ENCODE measurements at places on chromosomes 2 and 18.
A peak's percentile ranks its signal among the peaks of the same experiment; 100 is the strongest.

GRCh38 chr2:217617616-217618022 is 385.2 kb downstream of the TNS1 start:
- no peak for DNase-seq

- no peak for DNase-seq
These were observed 502 bp downstream of the MERTK start for GRCh38 chr2:111898703-111899514.

GRCh38 chr2:726169-726568 is 49.0 kb upstream of the TMEM18 start:
- DNase-seq = no peak

DNA sequence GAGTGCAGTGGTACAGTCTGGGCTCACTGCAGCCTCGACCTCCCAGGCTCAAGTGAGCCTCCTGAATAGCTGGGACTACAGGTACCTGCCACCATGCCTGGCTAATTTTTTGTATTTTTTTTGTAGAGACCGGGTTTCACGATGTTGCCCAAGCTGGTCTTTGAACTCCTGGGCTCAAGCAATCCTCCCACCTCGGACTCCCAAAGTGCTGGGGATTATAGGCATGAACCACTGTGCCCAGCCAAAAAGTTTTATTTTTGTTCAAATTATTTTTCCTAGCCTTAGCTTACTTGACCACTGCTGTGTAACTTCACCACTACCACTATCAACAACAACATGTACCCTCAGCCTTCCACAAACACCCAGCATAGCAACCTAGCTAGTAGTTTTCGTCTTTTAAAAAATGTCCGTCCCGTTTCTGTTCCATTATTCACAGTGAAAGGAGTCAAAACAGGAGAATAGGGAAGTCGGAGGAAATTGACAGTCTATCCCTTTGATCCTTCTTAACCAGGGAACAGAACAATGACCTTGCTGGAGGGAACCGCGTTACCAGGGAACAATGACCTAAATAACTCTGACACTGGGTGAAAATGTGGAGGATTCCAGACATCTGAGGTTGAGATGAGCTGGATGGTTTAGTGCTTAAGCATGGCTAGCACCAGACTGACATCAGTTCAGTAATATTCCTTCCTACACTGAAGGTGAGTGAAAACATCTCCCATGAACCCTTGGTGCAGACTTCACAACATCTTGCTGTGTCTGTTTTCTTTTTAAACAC is 69.2 kb upstream of the ARL4C start:
- DNase-seq = no peak

DNA sequence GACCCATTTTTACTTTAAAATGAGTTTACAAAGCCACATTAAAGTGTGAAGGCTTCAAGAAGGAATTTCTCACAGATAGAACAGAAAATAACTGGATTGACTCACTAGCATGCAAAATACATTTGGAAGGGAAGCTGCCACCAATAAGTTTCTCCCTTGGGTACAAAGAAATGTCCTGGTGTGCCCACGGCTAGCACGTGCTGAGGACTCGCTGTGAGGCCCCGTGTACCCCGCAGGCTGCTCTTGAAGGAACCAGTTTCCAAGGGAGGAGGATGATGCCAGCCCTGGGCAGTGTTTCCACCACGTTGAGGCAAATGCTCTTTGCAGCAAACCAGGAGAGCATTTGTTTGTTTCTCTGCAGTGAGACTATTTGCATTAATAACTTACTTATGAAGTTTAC is 207.3 kb downstream of the SH3RF3 start:
- DNase-seq = no peak

DNA sequence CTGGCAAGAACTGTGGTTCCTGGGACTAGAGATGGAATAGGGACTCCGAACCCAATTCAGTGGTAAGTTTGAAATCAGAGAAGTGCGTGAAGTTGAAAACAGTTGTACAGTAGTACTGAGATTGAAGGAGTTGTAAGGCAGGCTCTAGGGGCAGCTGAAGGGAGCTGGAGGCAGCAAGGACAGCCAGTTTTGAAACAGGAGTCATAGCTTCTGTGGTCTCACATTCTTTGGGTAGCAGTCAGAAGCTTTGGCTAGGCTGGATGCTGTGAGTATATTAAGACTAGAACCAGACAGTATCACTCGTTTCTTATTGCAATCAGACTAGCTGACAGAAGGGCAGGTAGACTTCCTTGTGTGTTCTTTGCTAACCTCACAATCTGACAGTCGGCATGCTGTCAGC is 64.5 kb upstream of the ADAM23 start:
- peak; percentile 16 for DNase-seq

DNA sequence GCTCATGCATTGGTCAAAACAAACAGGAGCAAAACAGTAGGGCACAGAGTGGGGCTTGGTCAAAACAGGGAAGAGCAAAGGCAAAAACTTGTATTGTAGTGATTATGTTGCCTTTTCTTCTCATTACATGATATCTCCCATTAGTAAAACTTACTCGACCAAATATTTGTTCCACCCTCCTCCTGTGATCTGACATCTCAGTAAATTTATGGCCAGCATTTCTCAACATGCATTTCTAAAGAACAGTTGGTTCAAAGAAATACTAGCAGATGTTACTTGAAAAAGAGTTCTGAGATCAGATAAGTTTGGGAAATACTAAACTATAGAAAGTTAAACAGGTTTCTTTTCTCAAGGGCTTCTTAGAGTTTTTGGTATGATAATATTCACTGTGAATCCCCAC is 423.1 kb downstream of the FIGN start:
- DNase-seq = no peak

- DNase-seq = no peak
These were observed 143.9 kb upstream of the KLHL29 start for GRCh38 chr2:23241121-23241520.

GRCh38 chr2:159137511-159138241 is 148.8 kb downstream of the WDSUB1 start:
- no peak for DNase-seq

DNA sequence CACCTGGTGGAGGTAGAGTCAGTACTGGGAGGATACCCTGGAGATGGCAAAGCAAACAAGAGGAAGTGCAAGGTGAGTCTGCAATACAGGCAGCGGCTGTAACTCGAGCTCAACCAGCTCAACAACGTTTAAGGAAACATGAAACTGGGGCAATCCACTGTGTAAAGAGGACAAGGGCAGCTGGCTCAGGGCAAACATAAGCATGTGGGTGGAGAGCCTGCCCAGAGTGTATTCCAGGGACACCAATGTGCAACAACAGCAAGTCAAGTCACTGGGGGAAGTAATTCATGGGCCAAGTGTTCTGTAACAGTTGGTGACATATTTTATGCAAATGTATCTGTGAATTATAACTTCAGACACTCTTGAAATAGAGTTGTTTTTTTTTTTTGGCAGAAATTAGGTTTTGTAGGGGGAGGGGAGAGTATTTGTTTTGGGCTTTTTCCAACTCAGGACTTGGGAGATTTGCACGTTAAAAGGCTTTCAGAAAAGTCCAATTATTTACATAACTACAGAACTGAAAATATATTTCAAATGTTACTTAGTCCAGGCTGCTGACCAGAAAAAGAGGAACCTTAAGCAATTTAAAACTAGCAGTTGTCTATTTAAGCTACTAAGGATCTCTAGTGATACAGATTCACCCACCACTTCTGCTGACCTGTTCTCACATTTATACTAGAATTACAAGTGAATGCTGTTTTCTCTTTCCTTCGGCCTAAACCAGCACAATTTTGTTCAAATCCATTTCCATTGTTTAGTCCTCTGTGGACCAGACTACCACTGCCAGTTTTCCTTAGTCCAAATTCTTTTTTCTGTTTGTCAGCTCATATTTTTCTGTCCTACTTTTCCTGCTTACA is 18.6 kb downstream of the NRXN1 start:
- no peak for DNase-seq

GRCh38 chr2:74390606-74391005 is 10.5 kb upstream of the DCTN1 start:
- DNase-seq = no peak

DNA sequence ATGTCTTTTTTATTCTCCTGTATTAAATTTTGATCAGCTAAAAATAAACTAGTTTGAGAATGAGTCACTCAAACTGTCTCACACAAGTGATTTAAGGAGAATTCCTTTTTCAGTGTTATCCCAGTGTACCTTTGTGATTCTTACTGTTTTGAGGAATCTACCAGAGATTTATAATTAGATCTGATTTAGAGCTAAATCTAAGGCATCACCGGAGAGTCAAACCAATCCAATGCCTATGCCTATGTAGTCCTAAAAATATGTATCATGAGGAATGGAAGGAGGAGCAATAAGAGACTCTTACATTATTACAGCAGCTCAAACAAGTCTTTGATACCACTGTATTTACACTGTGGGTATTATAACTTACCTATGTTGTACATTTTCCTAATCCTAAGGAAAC is 63.4 kb upstream of the CYP20A1 start:
- peak; percentile 9 for DNase-seq

- peak; percentile 6 for DNase-seq
These were observed 68.6 kb upstream of the MAL start for GRCh38 chr2:94956797-94957391.

- no peak for DNase-seq
These were observed 1.0 kb downstream of the DARS1 start for GRCh38 chr2:135984199-135985017.

DNA sequence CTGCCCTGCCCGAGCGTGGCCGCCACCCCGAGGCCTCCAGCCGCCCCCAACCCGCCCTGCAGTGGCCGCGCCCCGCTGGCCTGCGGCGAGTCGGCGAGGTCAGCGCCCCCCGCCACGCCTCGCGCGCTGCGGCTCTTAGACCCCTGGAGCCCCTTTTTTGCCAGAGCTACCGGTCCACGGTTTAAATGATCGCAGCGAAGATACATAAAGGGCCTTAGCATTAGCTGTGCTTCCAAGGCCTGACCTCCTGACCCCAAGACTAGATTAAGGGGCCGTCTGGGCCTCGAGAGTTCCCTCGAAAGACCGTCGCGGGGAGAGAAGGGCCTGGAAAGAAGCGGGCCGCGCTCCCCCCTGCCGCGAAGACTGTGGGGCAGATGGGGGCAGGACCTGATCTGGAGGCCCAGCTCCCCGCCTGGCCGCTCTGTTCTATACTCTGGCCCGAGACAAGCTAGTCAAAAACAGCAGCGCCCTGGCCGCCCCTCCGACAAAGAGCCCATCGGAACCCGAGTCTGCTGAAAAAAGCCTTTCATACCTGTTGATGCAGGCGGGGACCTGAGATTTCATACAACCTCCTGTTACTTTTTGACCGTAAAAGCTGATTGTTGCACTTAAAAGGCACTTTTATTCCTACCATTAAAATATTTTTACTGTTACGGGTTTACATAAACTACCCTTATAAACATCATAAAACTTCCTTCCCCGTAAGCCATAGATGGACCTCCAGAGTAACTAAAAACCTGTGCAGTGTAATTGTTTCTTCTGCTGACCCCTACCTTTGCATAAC is 68.7 kb upstream of the PSMD14 start:
- DNase-seq = no peak

- DNase-seq = no peak
These were observed 76.6 kb downstream of the TLK1 start for GRCh38 chr2:171084128-171084527.

GRCh38 chr2:226048611-226049010 is 649.1 kb downstream of the NYAP2 start:
- peak; percentile 89 for DNase-seq

- no peak for DNase-seq
These were observed 89.9 kb downstream of the NOL10 start for GRCh38 chr2:10599921-10600320.

DNA sequence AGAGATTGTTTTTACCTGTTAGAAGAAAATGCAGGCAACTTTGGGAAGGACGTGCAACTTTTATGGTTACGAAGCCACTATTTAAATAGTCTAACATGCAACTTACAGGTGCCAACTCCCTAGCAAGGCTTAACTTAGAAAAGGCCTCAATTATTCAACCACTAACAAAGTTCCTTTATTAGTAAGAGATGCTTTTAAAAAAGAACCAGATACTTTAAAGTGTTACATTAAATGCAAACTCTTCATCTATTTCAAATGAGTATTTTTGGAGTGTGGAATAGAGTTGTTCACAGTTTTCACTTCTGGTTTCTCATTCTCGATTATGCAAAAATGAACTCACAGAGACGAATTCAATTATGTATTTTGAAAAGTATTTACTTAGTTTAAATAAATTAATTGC is 51.7 kb downstream of the PELI1 start:
- no peak for DNase-seq

DNA sequence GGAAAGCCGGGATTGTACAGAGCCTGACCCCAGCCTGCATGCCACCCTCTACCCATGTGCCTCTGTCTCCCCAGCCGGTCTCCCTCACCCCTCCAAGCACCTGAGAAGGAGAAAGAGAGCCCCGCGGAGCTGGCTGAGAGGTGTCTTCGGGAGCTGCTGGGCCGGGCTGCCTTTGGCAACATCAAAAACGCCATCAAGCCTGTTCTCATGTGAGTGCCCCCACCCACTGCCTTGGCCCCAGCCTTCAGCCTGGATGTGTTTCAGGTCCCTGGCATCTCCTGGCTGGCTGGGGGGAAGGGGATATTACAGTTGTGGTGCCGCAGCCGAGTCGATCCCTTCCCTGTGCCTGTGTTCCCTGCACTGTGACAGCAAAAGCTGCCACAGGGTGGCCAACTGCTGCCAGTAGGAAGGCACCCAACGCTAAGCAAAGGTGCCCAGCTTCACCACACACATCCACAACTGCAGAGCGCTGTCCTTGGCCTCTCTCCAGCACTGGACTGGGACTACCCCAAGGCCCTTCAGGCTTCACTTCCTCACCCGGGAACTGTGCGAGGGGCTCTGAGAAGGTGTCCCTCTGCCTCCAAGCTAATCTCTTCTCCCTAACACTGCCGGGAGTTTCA is 38.4 kb downstream of the POMC start:
- no peak for DNase-seq

All from astrocyte (in vitro differentiated cells and primary cell).